ENCODE measurements at places on chromosomes 7 and 10.
A peak's percentile ranks its signal among the peaks of the same experiment; 100 is the strongest.

DNA sequence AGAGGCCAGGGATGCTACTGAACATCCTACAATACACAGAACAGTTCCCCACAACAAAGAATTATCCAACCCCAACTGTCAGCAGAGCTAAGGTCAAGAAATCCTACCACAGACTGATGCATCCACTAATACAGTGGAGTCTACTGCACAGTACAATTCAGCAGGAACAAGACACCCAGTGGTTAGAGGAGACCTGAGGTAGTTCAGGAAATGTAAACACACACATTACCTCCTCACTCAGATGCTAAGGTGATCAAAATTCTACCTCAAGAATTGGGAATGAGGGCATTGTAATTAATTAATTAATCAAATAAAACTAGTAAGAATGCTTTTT is 91.4 kb downstream of the ZFAND4 start:
- DNase-seq: peak; percentile 23

GRCh38 chr7:85025312-85025756 is 161.5 kb downstream of the SEMA3D start:
- no peak for DNase-seq

- DNase-seq: no peak
Measured at GRCh38 chr7:112748381-112748780, 41.8 kb downstream of the TMEM168 start.

DNA sequence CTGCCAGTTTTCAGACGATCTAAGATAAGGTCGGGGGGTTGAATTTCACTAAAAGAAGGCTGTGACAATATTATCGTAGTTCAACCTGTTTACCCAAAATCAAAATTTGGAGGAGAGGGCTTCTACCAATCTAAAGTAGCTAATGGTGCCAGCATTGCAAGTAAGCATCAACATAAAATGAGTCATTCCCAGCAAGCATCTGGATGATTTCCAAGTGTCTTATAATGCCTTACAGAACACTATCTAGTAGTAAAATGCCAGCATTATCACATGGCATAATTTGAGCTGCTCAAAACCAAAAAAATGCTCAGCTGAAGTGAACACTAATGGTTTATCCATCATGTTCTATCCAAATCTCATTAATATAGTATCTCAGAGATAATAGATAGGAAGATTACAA is 1193.9 kb downstream of the DNAJB9 start:
- no peak for DNase-seq

DNA sequence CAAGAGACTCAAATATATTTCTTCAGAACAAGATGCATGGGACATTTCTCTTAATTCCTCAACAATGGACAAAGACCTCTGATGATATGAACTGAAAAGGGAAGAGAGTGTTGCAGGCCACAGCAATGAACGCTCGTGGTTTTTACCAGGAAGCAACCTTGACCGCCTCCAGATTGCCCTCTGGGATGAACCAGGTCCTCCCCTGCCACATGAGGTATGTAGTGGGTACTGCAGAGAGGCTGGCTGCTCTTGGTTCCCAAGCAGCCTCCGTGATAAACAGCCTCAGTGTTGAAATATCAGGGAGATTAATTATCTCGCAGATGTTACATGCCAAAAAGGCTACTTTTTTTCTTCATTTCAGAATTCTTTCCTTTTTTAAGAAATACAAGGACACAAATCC is 338.8 kb downstream of the ELMO1 start:
- DNase-seq: no peak

DNA sequence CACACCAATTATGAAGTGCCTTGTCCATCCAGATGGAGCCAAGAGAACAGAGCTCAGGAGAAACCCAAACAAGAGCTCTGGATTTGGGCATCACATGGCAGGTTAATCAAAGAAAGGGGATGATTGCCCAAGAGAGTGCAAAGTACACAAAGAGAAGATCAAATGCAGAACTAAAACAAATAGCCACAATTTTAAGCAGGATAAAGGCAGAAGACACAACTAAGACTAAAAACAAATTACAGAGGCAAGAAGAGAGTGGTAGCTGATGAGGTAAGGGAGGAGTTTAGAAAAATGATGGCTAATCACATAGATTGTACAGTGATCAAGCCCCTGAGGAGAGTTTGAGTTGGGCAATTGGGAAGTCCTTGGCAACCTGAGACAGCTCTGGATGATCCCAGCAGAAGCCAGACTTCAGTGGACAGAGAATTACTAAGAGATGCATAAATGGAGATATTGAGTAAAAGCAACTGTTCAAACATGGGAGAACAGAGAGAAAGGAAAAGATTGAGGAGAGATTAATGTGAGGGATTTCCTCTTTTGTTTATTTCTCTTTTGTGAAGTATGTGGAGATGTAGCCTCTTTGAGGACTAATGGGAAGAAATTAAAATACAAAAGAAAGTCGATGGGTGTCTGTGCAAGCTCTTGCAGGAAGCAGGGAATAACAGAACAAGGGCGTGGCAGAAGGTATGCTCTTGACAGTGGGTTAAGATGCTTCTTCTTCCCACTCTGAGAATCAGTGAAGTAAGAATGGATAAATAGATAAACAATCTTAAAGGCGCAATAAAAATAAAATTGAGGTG is 101.9 kb downstream of the LRRN3 start:
- no peak for DNase-seq

GRCh38 chr10:78649429-78649828 is 419.3 kb upstream of the ZMIZ1 start:
- no peak for DNase-seq

DNA sequence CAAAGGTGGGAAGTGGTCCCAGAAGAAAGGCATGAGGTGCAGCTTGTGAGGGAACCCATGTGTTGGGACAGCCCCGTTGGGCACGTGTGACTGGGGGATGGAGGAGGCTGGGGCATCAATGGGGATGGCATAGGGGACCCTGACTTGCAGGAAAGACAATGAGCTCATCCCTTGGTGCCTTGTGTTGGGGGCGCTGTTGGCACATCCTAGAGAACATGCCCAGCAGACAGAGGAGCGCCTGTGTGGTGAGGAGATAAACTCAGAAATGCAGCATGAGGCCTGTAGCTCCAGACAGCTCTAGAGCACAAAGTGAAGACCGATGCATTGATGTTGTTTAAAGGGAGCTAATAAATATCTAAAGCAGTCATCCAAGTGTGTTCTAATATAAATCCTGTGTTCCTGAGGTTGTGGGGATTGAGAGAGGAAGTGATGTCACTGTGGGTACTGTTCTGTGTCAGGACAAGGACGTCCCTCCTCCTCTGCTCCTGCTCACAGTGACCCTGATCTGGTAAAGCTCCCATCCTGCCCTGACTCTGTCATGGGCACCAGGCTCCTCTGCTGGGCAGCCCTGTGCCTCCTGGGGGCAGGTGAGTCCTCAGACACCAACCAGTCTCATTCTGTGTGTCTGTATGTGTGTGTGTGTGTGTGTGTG is 126.1 kb upstream of the PRSS58 start:
- no peak for DNase-seq

DNA sequence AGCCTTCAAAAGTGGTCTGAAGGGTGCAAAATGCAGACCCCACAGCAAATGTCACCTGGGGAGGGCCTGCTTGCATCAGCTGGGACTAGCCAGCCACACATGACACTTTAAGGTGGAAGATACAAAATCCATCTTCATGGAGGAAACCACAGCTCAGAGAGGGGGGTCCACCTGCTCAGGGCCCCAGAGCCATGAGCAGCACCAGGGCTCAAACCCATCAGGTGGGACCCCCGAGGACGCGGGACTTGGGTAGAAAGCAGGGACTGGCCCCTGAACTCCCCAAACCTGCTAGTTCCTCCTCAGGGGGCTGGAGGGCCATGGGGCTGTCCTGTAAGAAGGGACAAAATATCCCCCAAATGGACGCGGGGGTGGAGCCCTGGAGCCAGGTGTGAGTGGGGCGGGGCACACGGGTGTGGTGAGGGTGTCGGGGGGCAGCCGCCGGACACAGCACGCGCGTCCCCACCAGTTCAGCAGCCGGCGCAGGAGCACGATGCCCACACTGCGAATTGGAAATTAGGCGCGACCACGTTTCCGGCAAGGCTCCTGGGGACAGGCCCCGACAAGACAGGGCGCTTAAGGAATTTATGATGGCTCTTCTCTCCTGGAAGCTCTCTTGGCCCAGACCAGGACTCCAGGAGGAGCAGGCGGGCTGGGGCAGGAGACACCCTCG is 8.0 kb downstream of the PDGFA start:
- DNase-seq: no peak

- DNase-seq: no peak
Measured at GRCh38 chr10:73577788-73578187, 13.4 kb downstream of the USP54 start.

- DNase-seq: peak; percentile 52
Measured at GRCh38 chr10:299512-299911, 164.3 kb downstream of the ZMYND11 start.

GRCh38 chr7:27697861-27698430 is 35.3 kb upstream of the HIBADH start:
- DNase-seq: peak; percentile 64

DNA sequence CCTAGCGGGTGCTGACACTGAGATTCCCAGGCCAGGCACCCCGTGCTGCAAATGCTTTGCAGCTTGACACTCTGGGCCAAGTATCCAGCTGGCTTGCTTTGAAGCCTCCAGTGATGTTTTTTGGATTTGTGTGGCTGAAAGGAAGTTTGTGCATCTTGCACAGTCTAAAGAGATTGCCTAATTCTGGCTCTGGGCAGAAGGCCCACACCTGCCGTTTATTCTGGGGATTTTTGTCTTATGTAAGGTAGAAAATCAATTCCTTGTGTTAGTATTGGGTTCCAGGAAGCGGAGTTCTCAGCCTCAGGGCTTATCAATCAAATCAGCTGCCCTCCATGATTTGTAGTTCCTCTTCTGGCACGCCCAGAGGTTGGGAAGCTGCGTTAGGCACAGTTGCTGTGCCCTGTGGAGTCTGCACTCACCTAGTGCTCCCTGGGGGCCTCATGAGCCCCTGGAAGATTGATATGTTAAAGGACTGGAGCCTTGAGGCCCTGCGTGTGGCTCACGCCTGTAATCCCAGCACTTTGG is 8.4 kb upstream of the PURB start:
- no peak for DNase-seq

GRCh38 chr7:67432536-67433234 is 436.1 kb downstream of the TYW1 start:
- no peak for DNase-seq

- DNase-seq: no peak
Measured at GRCh38 chr7:47591655-47592572, 10.0 kb upstream of the TNS3 start.

GRCh38 chr7:4699841-4700240 is 17.7 kb downstream of the FOXK1 start:
- DNase-seq: no peak

DNA sequence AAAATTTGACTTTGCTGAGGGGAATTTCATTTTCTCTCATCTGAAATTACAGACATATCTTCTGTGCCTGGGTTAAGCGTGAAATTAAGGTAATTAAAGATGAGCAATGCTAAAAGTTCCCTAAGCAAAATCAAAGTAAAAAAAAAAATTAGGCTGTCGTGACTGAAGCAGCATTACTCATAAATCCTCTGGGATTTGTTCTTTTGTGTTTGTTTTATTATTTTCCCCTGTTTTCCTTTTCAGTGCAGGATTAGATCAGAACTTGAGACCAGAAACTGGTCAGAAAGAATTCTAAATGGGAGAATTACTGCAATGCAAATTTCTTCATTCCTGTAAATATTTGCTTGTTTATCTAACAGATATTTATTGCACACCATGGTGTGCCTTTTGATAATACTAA is 141.4 kb upstream of the BET1 start:
- DNase-seq: no peak

DNA sequence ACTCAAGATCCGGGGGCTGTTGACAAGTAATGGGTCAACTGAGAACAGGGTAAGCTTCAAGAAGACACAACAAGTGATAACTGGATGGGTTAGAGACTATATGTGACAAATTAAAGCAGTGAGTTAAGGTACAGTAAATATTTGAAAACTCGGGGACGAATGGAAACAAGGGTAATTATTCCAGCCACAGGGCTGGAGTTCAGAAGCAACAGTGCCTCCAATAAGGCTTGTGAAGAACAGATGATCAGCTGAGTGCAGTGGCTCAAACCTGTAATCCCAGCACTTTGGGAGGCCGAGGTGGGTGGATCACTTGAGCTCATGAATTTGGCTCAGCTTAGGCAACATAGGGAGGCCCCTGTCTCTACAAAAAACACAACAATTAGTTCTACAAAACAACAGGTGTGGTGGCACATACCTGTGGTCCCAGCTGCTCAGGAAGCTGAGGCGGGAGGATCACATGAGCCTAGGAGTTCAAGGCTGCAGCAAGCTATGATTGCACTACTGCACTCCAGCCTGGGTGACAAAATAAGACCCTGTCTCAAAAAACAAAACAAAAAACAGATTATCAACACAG is 20.5 kb upstream of the DLD start:
- DNase-seq: no peak

Data from OCI-LY7 (cell line).